Right ventricle myocardium inferior (tissue), 1 donor: ENCODE measurements at places on chromosomes 16 and 17. TPM values are rescaled to one million over a fixed set of nuclear protein-coding genes. Genes with fewer than 3 reads are reported as not detected.

GRCh38 chr16:89706518-89707260, 5.2 kb upstream of the SPATA2L start:
- DNase-seq: no peak

- DNase-seq: peak; percentile 56
Observed at GRCh38 chr17:63988741-63989621, 9.2 kb upstream of the PRR29 start.

DNA sequence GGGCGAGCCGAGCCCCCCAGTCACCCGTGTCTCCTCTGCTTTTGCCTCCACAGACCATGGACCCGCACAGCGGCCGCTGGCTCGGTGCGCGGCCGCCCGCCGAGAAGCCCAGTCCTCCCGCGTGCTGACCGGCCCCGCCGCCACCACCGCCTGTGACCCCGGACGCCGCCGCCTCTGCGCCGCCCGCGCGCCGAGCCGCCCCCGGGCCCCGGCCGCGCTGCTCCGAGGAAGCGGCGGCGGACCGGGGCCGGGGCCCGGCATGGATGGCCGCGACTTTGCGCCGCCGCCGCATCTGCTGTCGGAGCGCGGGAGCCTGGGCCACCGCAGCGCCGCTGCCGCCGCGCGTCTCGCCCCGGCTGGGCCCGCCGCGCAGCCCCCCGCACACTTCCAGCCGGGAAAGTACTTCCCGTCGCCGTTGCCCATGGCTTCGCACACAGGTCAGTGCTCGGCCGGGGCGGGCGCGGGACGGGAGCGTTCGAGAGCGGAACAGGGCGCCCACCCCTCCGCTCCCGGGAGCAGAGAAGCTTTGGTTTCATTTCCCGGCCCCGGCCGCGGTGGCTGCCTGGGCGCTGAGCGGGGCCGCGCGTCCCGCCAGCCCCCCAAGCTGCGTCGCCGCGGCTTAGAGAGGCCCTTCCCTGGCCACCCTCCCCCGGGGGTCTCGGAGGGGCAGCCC, 4.4 kb downstream of the BAHCC1 start:
- DNase-seq: no peak

- DNase-seq: no peak
Observed at GRCh38 chr16:48676836-48677235, 66.9 kb upstream of the N4BP1 start.

Gene ZSCAN32
- total RNA-seq: 6.9 TPM

DNA sequence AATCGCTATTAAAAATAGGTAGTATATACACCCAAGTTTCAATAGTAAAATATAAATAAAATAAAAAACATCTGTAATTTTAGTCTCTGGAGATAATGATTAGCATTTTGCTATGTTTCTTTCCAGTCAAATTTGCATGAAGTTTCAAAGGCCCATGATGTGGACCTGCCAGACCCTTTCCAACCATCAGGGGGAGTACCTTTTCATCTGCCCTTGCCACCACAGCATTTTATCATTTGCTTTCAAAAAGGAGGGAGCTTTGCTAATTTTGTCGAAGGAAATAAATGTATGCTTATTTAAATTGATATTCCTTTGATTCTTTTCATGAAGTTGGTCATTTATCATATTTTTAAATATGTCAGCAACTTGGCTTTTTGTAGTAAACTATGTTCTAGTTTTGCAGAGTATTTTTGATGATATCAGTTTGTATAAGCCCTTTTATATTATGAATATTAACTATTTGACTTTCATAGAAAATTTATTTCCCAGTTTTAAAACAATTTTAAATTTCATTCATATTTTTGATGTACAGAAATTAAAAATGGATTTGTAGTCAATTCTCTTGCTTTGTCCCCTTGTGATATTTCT, 115.2 kb upstream of the NETO2 start:
- no peak for DNase-seq

GRCh38 chr16:57667526-57668262, 412 bp upstream of the ADGRG3 start:
- DNase-seq: peak; percentile 90

DNA sequence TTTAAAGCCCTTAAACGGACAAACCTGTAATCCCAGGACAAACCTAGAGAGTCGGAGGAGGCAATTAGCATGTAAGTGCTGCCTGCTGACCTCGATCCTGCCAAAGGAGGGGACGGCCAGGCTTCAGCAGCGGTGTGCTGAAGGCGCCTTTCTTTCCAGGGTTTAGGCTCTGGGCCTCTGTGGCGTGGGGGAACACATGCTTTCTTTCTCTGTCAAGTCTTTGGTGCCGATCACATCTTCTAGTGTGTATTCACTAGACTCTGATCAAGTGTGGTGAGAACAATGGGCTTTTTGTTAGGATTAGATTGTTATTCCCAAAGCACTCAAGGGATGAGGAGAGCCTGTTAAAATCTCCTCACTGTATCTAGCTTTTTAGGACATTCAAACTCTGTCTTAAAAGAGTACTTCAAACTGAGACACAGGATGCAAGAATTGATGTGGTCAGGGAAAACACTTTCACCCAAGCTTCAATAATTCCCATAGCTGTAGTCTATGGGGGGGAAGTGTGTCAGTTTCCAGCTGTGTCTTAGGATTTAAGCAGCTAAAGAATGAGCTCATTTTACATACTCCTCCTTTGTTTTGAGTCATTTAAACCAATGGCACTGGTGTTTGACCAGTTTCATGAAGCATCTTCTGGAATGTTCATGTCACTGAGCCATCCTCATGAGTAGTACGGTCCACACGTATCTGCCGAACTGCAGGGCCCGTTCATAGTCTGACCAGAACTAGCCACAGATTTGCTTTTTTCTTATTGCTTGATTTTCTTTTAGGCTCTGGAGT, 51.2 kb downstream of the RPA1 start:
- DNase-seq: no peak
